ENCODE measurements at places on chromosomes 2 and 18.
A peak's percentile ranks its signal among the peaks of the same experiment; 100 is the strongest.

GRCh38 chr2:240605867-240606743, 19.2 kb upstream of the GPR35 start:
- no peak for DNase-seq

DNA sequence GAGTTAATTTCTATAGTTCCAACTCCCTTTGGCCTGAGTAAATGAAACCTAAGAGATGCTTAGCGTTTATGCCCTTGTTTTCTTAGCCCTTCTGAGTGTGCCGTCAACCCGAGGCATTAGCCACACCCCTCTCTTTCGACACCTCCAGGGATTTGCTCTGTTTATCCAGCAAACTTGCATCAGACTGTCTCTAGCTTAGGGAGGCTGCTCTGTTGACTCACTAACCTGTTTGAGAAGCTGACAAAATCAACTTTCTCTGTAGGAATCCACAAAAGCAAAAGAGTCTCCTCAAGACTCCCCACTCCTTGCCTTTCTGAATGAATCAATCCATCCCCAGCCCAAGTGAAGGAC, 317.6 kb downstream of the TNS1 start:
- peak; percentile 92 for DNase-seq

DNA sequence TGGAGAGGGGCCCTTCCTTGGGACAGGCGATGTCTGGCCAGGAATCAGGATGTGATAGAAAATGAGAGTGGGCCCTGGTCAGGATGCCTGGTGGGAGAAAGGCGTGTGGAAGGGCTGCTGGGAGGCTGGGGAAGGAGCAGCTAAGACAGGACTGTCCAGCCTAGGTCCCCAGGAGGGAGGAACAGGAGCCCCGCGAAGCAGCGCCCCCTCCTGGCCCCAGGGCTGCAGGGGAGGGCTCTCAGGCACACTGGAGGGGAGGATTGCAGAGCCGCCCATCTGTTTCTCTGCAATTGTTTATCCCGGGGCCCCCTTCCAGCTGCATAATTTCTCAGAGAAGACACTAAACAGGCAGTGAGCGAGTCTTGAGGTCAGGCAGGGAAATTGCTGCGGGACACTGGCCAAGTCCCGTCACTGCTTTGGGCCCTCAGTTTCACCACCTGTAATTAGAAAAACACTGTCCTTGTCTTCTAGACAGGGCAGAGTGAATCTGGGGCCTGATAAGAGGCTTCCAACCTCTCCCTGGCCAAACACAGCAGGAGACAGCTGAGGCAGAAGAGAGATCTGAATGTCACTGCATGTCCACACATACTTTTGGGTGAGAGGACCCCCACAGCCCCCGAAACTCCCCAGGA, 3.9 kb upstream of the NPPC start:
- no peak for DNase-seq

- no peak for DNase-seq
Observed at GRCh38 chr18:52723550-52723970, 383.6 kb downstream of the DCC start.

DNA sequence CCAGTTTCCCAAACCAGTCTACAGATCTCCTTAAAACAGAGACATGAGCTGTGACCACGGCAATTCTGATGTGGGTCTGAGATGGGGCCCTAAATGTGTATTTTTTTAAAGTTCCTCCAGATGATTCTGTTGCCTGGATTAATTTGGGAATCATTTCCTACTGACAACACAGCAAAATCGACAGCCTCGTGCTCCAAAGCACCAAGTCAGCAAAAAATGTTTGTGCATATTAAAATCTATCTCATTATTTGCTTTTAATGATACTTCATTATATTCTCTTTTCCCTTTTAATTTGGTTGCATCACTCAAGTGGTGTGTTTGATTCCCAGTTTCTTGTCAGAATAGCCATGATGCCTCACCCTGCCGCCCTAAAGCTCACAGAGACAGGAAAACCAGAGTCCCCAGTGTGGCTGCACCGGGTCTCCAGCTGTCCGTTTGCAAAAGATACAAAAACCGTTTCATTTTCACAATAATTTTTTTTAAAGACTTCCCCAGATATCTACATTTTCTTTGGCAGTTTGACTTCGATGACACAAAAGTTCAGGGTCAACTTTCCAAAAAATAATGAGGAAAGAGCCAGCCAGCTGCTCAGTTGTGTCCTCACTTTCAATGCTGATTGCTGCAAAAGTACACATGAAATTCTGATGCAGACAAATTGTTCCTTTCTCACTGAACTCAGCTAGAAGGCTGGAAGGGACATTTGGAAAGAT, 443.2 kb upstream of the ID2 start:
- DNase-seq: no peak

GRCh38 chr18:8045160-8045883, 478.2 kb downstream of the PTPRM start:
- no peak for DNase-seq

DNA sequence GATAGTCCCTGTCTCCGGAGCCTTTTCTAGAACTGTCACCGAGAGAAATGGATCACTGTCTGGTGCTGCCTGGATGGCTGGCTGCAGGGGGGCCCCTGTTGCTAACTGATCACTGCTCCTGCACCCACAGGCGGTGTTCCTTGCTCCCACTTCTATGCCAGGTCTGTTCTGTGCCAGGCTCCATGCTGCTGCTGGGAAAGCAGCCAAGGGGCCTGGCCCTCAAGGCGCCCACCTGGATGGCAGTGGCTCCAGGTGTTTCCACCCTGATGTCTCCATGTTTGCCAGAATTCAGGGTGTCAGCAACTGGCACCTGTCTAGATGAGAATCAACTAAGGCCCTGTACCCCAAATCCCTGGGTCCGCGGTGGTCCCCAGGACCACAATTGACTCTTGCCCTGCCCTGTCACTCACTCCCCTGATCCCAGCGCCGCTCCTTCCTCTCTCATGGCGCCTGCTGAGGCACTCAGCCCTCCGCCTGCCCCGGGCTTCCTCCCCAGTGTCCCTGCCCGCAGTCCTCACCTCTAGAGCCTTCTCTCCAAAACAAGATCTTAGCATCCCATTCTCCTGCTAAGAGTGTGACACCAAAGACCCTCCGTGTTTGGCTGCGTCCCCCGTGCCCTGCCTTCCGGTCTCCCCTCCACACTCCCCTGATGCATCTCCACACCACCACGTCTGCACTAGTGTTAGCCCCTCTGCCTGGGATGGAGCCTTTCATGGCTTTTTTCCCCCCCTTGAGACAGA, 72.5 kb upstream of the OTOF start:
- no peak for DNase-seq

- DNase-seq: no peak
Observed at GRCh38 chr2:214569419-214570035, 158.7 kb downstream of the VWC2L start.

- no peak for DNase-seq
Observed at GRCh38 chr2:205428811-205429210, 253.5 kb upstream of the NRP2 start.

GRCh38 chr2:218983263-218983933, 1.6 kb downstream of the FEV start:
- DNase-seq: no peak

GRCh38 chr2:35355056-35355455, 1000.5 kb upstream of the CRIM1 start:
- DNase-seq: no peak

GRCh38 chr18:6004683-6005082, 109.4 kb upstream of the TMEM200C start:
- no peak for DNase-seq

GRCh38 chr2:46977899-46978298, 62.3 kb upstream of the MCFD2 start:
- no peak for DNase-seq

DNA sequence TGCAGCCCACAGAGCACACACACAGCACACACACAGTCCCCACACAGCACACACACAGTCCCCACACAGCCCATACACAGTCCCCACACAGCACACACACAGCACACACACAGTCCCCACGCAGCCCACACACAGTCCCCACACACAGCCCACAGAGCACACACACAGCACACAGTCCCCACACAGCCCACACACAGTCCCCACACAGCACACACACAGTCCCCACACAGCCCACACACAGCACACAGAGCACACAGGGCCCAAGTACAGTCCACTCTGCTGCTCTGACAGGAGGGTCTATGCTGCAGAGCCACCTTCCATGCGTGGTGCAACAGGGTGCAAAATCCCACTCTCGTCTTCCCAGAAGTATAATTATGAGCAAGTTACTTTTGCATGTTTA, 240.5 kb upstream of the SALL3 start:
- DNase-seq: no peak

GRCh38 chr2:177332026-177332991, 60.3 kb upstream of the AGPS start:
- DNase-seq: no peak

GRCh38 chr2:8445580-8445979, 236.3 kb upstream of the ID2 start:
- DNase-seq: no peak

DNA sequence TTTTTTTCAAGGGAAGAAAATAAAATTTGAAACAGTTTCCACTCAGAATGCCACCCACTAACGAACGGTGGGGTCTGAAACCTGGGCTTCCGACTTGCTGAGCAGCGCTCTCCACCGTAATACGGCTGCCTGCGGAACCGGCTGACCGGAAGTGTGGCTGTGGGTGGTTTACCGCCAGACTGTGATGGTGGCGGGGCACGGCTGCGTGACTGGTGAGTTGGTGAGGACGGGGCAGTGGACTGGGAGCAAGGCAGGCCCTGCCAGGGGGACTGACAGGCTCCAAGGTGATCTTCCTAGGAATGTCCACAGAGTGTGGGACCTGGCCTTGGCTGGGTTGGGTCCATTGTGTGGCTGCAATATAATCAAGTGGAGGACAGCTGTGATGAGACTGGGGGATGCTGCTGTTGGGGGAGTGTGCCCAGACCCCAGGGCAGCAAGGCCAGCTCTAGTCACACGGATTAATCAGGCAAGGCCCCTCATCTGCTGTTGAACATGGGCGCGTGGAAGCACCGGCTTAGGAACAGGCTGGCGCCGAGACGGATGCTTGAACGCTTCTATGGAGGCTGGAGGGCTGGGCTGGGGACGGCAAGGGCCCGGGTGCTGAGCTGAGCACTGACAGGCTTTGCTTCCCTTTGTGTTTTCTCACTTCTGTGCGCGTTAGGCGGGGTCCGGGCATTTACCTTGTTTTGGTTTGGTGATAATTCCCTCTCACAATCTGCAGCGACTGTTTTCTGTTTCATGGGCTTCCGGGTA, 357.7 kb upstream of the SPRED2 start:
- no peak for DNase-seq

GRCh38 chr18:77108001-77108692, 24.4 kb downstream of the MBP start:
- peak; percentile 67 for DNase-seq

GRCh38 chr2:28433935-28434599, 41.4 kb downstream of the FOSL2 start:
- no peak for DNase-seq

GRCh38 chr18:63553081-63553480, 10.9 kb downstream of the SERPINB12 start:
- peak; percentile 92 for DNase-seq

- DNase-seq: no peak
Observed at GRCh38 chr2:146986161-146986560, 858.7 kb upstream of the ACVR2A start.

DNA sequence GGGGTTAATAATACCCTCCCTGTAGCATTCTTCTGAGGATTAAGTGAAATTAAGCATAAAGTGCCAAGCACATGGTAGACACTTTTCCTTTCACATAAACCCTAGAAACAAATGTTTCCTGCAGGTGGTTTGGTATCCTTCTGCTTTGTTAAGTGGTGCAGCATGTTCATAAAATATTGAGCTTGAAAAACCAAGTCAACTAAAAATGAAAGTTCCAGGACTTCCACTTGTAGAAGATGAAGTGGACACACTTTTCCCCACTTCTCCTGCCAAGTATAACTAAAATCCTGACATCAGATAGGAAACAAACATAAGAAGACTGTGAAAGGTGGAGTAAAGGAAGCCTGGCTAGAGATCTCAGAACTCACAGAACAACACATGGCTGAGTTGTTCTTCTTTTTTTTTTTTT, 90.5 kb downstream of the COLEC12 start:
- no peak for DNase-seq
